ENCODE measurements at places on chromosomes 5 and 9. TPM values are rescaled to one million over a fixed set of nuclear protein-coding genes. Genes with fewer than 3 reads are reported as not detected.

ICE1 gene
- total RNA-seq, result 48.3 TPM

ZDHHC11 gene
- total RNA-seq, result 9.4 TPM

- DNase-seq, result no peak
These were observed 908.7 kb upstream of the CDH9 start for GRCh38 chr5:27947088-27947487.

- DNase-seq, result no peak
These were observed 15.7 kb downstream of the LVRN start for GRCh38 chr5:115977988-115978387.

DNA sequence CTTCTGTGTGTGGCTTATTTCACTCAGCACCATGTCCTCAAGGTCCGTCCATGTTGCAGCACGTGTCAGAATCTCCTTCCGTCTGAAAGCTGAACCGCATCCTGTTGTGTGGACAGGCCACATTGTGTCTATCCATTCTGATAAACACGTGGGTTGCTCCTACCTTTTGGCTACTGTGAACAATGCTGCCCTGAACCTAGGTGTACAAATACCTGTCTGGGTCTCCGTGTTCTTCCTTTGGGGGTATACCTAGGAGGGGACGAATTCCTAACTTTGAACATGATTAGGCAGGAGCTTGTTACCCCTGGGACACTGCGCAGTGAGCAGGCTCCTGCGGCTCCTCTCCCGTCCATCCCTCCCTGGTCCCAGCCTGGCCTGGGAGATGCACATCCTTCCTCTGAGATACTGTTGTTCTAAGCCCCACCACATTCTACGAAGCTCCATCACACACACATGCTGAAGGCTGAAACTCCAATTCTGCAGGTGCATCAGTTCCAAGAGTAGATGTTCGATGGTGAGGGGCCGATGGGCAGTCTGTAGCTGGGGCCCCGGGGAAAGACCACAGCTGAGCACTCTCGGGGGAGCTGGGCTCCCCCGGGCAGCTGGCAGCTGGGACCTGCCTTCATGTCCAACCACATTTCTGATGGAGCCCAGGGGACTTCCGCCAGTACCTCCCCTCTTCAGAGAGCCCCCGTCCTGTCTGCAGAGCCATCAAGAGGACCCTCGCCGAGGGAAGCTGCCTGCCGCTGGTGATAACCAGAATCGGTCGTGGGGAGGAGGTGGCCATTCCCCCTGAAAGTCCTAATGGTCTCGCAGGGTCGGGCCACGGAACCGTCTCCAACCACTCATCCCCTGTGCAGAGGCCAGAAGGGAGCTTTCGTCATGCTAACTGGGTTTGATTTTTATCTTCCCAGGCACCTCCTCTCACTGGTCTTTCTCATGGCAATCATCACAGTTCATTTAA, 120.9 kb downstream of the COL23A1 start:
- no peak for DNase-seq

DNA sequence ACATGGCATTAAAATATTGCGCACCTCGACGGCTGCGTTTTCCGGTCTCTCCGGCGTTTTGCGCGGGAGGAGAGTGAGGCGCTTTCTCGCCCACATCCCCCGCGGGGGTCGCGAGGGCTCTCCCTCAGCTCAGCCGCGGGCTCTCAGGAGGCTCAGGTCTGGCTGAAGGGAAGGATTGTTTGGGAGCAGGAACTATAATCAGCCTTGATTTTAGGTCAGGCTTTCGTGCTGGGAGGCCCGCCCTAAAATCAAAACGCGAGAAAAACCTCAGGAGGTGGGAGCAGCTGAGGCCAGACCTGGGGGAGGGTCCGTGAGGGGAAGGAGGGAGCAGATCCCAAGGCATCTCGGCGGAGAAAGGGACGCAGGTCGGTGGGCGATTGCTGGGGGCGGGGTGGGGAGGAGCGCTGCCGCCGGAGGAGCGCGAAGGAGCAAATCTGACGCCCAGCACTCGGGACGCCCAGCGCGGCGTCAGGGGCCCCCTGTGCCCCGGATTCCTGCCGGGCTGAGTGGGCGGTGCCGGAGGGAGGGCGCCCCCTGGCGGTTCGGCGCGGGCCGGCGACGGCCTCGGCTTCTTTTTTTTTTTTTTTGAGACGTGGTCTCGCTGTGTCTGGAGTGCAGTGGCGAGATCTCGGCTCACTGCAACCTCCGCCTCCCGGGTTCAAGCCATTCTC, 18.7 kb upstream of the RNF130 start:
- DNase-seq, result peak; percentile 77

DNA sequence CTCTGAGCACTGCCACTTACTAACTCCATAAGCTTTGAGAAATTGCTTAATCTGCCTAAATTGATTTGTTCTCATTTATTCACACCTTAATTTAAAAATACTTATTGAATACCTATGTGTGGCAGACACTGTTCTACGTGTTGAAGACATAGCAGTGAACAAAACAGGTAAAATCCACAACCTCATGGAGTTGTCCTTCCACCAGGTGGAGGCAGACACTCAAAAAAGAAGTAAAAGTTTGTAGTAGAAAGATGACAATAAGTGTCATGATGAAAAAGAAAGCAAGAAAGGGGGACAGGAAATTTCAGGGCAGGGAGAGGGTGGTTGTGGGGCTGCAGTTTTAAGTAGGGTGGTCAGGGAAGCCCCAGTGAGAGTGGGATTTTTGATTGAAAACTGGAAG, 94.9 kb downstream of the SREK1 start:
- DNase-seq, result no peak

- no peak for DNase-seq
These were observed 406.0 kb upstream of the PIK3R1 start for GRCh38 chr5:67809589-67809988.

All from CD8-positive, alpha-beta T cell (primary cell).